Stimulated activated CD4-positive, alpha-beta T cell treated with anti-CD3 and anti-CD28 coated beads, Interleukin-12 subunit alpha, Interleukin-12 subunit beta, amount 100 ng/mL, for 48 hours (primary cell): ENCODE measurements at places on chromosomes 2 and 18.

- no peak for DNase-seq
These were observed 116.5 kb upstream of the OTOS start for GRCh38 chr2:240256704-240257637.

DNA sequence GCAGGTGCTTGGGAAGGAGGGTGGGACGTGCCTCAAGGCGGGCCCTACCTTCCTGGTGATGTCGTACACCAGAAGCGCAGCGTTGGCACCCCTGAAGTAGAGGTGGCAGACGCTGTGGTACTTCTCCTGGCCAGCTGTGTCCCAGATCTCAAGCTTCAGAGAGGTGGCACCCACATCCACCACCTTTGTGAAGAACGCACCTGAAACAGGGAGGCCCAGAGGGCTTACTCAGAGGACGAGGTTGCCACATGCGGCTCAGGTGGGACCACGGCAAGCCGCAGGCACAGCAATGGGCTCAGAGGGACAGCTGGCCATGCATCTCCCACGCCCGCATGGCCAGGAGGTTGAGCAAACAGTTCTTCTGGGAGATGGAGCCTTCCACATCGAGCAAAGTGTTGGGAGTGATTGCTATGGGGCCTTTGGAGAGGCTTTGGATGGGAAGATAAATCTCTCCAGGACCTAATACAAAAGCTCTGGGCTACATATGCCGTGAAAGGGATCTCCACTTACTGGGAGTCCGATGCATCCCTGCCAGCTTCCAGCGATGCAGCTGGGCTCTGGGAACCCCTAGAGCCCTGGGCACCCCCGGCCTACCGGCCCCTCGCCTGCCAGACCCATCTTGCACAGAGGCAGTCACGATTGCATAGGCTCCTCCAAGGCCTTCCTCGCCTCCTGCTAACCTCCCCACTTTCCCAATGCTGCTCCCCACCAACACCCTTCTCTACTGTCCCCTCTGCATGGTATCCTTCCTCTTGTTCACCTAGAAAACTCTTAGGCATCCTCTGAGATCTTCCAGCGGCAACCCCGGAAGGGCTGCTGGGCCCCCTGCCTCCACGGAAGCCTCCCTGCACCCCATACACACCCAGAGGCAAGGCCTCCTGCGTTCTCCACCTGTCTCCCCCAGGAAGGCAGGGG, 11.8 kb downstream of the PRLH start:
- no peak for DNase-seq

DNA sequence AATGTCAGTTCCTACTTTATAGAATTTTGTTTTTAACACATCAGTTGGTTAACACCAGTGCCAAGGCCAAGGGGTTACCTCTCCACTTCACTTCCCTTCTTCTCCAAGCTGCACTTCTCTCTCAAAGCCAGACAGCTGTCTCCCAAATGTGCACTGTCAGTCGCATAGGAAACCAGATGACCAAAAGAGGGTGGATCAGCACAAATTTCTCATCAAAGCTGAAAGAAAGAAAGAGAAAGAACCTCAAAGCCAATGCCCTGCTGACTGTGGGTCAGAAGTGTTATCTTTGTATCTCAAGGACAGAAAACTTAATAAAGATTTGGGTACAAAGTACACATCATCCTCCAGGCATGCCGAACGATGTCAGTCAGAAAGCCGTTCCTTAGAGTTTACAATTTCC, 32.2 kb downstream of the SPATS2L start:
- no peak for DNase-seq

DNA sequence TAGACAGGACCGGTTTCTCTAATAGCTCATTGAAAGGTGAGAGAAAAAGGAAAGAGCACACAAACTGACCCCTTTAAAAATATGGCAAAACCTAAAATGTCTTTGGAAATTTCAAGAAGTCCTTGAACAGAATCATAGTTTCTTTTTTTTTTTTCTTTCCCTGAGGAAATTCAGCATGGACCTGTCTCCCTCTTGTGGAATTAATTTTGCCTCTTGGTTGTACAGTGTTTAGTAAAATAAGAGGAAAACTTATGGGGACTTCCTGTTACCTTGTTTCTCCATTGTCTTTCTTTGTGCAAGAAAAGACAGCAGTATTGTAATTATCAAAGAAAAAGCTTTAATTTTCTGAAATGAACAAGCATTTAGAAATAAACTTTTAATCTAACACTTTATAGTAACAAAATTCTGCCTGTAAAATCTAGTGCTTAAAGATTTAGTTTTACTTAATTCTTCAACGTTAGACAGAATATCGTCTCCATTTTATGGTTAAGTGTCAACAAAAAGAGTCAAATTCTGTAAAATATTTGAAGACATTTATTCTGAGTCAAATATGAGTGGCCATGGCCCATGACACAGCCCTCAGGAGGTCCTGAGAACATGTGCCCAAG, 176.3 kb upstream of the NABP1 start:
- no peak for DNase-seq

DNA sequence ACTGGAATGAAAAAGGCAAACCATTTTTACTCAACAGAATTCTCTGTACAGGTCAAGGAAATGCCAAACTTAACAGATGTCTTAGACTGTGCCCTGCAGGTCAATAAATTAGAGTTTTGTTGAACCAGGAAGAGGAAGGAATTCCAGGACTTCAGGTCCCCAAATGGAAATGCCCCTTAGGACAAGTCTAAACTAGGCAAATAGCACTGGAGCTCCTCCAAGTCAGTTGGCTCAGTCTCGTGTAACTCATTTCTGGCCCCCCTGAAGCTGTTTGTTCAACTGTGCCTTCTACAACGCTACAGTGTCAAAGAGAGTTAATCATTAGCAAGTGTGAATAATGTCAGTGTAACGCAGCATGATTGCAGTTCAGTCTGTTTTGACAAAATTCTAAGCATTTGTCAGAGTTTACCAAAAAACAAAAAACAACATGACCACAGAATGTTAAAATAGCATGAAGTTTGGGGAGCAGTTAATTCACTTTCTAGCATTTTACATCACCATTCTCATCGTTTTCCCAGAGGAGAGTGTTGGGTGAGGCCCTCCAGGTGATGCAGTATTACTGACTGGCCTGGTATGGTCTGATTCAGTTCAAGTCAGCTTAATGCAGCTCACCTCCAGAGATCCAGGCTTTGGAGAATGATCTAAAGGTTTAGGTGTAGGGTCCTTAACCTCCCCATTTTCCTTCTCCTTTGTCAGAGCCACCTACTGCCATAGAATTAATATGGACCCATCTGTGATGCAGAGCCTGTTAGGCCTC, 108.1 kb downstream of the AQP4 start:
- no peak for DNase-seq

DNA sequence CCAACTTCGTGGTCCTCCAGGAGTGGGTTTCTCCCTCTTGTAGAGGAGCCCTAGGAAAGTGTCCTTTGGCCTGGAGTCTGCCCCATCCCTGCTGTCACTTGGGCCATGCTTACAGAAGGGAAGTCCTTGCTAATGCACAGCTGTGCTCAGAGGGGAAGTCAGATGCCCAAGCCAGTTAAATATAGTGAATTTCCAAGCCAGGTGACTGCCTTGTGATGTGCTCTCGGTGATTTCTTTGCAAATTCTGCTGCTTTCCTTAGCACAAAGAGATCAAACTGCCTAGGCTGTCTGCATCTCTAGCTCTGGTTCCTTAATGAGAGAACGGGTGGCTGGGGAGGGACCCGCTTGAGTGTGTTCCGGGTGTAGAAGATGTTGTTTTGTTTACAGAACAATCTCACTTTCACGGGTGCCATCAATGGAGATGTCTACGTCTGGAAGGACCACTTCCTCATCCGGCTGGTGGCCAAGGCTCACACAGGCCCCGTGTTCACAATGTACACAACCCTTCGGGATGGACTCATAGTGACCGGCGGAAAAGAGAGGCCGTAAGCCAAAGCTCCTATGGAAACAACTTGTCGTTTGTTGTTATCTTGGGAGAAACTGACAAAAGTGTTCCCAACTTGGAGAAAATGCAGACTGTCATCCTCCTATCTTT, 91.4 kb downstream of the RTN4 start:
- no peak for DNase-seq

DNA sequence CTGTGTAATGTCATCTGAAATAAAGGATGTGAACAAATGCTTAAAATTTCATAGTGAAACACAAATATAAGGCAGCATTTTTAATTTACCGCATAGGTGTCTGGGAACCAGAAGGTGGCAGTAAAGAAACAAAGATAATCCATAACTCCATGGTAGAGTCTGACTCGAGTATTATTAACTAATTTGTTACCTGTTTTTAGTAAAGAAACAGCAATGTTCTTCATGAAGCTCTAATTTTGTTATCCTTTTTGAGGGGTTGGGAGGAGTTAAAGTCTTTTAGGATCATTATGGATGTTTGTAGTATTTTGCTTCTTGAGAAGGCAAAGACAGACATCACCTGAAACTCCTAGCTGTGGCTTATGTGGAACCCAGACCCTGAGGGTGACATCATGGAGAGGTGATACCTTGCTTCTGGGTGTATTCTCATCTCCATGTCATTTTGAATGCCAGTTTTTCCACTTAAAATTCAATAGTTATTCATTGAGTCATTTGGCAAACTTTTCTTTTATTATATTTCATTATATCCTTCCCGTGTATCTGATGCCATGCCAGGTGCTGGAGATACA, 286.2 kb upstream of the EPAS1 start:
- DNase-seq: no peak

DNA sequence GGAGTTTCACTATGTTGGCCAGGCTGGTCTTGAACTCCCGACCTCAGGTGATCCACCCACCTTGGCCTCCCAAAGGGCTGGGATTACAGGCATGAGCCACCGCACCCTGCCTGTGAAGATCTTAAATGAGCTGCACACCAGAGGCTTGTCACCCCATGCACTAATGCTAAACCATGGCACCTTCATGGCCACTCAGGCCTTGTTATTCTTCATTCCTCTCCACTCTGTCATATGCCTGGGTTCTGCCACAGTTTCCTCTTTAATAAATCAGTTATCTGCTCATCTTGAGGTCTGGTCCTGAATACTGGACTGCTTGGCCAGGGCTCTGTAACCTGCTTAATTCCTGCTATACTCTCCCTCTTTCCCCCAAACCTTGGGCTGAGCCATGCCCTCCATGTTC, 303.9 kb upstream of the FBXO11 start:
- no peak for DNase-seq

DNA sequence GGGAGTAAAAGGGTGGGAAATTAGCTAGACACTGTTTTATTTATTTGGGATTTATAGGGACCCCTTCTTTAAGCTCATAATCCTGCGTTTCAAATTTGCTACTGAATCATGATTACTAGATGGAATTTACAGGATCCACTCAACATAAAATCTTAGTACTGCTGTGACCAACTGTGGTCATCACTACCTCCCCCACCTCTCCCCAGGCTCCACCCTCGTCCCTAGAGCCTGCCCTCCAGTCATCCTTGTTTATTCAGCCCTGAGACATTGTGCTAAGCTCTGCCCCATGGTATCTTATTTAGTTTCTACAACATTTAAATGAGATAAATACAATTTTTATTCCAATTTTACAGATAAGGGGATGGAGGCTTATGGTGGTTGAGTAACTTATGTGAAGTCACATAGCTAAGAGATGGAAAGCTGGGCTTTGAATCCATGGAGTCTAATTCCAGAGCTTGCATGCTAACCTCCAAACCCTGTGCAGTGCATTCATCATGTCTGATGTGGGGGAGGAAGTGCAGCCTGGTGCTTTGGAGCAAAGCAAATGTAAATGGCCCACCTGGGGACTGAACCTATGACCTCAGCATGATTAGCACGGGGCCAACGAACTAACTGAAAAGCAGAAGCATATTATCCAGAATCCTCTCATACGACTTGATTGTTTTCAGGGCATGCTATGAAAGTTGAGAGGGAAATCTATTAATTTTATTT, 502.4 kb downstream of the TMEM182 start:
- DNase-seq: no peak
